Lower leg skin (tissue), 4 donors: ENCODE measurements at places on chromosomes 3 and 15.
A peak's percentile ranks its signal among the peaks of the same experiment; 100 is the strongest.

DNA sequence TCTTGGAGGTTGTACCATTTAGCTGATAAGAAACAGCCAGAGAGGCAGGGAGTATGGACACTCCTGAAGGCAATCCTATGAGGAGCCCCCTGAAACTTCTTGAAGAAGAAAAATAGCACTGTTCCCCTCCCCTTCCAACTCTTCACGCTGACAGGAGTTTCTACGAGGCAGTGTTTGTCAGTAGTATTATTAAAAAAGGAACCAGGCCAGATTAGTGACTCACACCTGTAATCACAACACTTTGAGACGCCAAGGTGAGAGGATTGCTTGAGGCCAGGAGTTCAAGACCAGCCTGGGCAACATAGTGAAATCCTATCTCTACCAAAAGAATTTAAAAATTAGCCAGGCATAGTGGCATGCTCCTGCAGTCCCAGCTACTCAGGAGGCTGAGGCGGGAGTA is 38.7 kb downstream of the WWTR1 start:
- no peak for DNase-seq

GRCh38 chr15:97849183-97849582 is 111.3 kb upstream of the ARRDC4 start:
- DNase-seq, result no peak

DNA sequence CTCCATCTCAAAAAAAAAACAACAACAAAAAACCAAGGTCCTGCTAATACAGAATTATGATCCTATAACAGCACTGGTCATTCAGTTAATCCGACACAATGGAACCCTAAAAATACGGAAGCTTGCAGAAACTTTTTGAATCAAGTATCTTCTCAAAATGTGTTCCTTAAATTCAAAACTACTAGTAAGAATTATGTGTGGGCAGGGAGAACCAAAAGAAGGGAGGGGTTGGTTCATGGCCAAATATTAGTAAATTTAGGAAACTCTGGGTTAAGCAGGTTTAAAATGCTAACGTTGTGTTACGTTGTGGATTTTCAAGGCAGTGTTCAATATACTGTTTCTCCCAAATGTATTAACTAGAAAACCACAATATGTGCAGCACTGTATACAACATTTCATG is 115.5 kb downstream of the KLHL25 start:
- DNase-seq, result no peak

- DNase-seq, result no peak
Observed at GRCh38 chr15:28927043-28927442, 41.3 kb downstream of the APBA2 start.

- DNase-seq, result no peak
Observed at GRCh38 chr3:178474526-178474925, 61.7 kb upstream of the KCNMB2 start.

DNA sequence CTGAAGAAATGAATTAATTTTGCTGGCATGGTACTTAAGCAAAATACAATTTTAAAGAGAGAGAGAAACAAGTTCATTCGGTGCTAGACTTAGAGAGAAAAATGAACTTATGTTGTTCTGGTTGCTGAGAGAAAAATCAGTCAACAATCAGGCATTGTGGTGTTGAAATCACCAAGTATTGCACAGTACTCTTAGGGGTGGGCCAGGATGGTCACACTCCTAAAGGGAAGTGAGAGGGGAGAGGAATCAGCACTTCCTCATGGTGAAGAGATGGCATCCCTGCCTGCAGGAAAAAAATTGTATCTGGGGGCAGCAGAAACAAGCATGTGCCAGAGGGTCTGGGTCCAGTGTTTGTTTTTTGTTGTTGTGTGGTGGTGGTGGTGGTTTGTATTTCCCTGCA is 7.0 kb upstream of the DMXL2 start:
- DNase-seq, result peak; percentile 28

DNA sequence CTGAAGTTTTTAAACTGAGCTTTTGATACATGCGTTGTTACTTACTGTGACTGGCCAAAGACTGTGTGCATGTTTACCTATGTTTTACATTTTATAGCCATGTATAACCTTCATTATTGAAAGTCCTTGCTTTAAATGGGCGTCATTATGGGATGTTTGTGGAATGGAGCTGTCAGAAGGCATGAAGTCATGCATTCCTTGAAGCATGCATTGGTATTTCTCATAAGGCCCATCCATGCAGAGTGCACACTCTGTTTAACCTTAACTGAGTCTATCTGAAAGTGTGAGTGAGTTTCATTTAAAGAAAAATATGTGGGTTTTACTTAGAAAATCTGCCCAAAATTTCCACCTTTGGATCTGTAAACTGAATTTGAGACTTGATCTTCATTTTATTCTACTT is 51.1 kb downstream of the PSMD6 start:
- no peak for DNase-seq

DNA sequence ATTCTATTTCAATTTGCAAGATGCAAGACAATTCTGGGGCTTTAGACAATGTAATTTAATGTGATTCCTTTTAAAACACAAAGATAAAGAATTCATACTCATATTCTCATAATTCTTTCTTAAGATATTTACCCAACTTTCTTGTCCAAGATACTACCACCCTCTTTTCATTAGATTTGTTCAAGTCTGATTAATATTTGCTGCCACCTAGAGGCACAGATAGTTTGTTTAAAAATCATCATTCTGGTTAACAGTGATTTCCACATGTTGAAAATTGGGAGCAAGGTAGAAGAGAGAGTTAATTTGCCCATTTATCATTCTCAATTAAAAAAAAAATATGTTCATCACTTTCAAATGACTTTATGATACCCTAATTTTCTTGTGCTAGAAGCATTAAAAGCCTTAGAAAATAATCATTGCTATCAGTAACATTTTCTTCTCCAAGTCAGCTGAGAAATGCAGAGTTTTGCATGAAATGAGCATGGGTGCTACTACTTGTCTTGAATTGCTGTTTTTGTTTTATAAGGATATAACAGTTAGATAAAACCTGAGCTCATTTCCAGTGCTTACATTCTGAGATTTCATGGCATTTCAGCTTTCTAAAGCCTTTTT is 11.6 kb downstream of the TAMM41 start:
- no peak for DNase-seq

DNA sequence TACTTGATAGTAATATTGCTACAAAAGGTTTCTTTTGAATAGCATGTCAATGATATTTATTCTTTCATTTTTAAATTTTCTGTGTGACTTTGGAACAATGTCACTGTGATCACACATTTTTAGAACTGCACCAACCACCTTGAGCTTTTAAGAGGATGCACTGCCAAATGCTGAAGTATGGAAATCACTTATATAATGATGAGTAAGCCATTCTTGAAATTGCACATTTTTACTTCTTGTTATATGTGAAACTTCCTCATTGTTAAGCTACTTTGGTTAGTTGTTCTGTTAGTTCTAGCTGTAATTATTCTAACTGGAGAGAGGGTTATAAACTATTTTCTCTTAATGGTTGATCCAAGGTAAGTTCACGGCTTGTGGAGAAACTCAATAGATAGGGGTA is 547.5 kb downstream of the ZIC1 start:
- no peak for DNase-seq

- no peak for DNase-seq
Observed at GRCh38 chr3:153967260-153967659, 153.9 kb upstream of the ARHGEF26 start.

DNA sequence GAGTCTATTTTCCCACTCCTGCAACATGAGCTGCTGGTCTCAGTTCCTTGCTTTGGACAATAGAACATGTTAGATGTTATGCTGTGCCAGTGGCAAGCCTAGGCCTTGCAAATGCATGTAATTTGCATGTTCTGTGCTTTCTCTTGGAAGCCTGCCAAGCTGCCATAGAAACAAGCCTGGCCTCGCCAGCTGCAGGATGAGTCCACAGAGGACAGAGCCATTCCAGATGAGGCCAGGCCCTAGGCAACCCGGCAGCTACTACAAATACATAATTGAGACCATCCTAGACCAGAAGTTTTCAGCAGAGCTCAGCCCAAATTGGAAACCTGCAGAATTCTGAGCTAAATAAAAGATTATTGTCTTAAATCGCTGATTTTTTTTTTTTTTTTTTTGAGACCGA is 39.6 kb downstream of the TRIM69 start:
- no peak for DNase-seq

DNA sequence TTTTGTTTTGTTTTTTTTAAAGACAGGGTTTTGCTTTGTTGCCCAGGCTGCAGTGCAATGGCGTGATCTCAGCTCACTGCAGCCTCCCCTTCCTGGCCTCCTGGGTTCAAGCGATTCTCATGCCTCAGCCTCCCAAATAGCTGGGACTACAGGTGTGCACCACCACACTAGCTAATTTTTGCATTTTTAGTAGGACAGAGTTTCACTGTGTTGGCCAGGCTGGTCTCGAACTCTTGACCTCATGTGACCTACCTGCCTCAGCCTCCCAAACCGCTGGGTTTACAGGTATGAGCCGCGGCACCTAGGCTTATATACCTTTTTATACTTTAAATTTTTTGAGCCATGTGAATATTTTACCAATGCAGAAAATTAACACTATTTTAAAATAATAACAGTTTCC is 56.9 kb upstream of the HERC1 start:
- DNase-seq, result no peak

DNA sequence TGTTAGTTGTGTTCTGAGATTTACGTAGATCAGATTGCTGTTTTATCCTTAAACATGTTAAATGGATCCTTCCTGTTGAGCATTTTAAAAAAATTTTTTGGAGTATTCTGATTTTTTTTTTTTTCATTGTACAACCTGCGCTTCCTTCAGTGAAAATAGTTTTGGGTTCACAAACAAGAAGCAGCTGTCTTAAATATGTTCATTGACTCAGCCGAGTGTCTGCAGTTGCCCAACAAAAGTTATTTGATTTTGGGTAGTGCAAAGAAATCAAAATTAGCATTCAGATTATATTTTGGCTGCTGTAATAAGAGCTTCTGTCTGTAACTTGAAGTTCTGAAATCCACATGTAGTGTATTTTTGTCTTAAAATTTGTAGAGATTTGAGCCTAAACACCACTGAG is 148.2 kb downstream of the BBX start:
- DNase-seq, result no peak

DNA sequence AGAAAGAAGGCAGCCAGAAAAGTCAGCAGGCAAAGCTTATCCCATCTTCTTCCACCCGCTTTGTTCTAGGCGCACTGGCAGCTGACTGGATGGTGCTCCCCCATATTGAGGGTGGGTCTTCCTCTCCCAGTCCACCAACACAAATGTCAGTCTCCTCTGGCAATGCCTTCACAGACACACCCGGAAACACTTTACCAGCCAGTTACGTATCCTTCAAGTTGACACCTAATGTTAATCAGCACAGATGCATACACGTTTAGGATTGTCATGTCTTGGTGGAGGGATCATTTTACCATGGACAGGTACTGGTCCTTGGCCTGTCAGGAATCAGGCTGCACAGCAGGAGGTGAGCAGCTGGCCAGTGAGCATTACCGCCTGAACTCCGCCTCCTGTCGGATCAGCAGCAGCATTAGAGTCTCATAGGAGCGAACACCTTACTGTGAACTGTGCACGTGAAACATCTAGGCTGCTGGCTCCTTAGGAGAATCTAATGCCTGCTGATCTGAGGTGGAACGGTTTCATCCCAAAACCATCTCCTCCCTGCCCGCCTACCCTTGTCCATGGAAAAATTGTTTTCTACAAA is 59.1 kb upstream of the PYDC2 start:
- DNase-seq, result no peak

DNA sequence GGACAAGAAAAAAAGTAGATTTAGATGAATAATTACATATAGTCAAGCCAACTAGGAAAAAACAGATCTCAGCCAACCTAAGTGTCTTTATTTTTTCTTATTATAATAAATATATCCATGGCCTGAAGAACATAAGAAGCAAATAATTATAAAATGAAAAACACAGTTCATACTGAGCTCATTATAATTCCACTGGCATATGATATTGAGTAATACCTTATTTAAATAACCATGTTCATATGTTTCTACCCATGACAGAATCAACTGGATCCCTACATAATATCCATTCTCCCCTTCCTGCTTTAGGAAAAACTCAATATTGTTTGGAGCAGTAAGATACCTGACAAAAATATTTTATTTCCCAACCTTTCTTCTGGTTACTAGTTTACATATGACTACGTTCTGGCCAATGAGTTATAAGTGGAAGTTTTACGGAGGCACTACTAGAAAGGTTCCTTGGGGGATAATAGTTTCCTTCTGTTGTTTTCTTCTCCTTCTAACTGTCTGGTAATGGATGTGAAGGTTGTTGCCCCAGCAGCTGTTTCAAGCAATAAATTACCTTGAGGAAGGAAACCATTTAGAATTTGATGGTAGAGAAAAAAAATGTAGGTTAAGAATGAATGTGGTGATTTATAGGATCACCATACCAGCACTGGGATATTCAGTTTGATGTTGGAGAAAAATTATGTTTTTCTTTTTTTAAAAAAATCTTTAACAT is 184.1 kb upstream of the MBNL1 start:
- DNase-seq, result no peak

DNA sequence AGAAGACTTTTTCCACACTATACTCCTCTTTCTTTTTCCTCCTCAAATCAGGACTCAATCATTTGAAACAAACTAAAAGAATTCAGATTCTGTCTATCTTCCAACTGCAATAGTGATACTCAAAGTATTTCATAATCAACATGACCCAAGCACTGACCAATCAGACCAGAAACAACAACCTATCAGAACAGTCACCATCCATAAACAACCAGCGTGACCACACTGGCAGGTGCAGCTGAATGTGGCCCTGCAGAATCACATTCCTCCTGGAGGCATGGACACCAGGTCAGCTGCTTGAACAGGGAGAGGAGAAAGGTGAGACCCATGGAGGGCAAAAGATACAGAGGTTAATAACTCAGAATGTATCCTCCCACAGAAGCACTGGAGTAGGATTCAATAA is 13.3 kb downstream of the HRG start:
- DNase-seq, result no peak

DNA sequence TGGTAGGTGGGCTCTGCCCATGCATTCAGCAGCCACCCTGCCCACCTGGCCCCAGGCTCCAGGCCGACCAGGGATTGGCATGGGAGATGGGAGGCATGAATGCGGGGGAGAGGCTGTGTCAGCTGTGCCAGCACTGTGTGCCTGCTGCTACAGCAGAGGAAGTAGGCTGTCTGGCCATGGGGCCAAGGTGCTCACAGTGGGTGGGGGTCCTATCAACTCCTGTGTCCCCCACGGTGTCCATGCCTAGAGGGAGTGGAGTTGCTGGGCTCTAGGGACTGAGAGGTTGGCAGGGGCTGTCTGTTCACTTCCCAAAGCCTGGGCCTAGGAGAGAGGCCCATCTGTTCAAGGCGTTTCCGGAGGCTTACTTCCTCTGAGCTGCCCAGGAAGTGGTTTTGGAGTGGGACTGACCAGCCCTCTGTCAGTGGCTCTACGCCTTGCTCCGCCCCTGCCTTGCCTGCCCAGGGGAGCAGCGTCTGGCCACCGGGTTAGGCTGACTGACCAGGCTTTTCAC is 5.8 kb downstream of the PRKCD start:
- no peak for DNase-seq

GRCh38 chr15:74293021-74293810 is 57.1 kb downstream of the CCDC33 start:
- no peak for DNase-seq

GRCh38 chr3:150409125-150409511 is 1.0 kb downstream of the TSC22D2 start:
- DNase-seq, result no peak

DNA sequence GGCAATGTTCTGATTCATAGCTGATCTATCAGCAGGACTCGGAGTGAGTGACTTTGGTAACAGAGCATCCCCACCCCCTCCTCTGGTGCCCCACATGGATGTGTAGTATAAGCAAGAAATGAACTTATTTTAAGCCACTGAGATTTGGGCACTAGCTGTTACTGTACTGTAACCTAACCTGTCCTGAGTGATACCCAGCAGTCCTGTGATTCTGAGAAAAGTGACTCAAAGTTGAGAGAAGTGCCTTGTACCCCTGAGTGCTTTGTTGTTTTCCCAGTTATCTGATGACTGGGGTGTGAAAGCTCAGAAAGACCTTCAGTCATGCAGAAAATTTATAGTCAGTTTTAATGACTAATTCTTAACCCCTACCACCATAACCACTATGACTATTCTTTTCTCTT is 439.9 kb upstream of the RBMS3 start:
- no peak for DNase-seq
